Naive thymus-derived CD8-positive, alpha-beta T cell (primary cell): ENCODE measurements at places on chromosomes 12 and 14.

DNA sequence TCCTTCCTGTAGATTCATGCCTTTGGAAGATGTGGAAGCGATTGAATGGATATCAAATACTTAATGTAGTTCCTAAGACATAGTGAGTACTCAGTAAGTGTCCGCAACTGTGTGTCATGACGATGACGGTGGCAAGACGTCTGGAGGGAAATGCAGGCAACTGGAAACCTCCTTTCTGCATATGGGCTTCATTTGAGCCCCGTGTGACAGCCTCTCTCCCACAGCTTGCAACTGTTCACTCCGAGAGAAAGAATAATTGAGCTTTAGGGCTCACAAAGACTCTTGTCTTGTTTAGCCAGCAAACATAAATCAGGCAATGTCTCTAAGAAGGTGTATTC, 6.9 kb downstream of the CFAP251 start:
- no peak for DNase-seq

DNA sequence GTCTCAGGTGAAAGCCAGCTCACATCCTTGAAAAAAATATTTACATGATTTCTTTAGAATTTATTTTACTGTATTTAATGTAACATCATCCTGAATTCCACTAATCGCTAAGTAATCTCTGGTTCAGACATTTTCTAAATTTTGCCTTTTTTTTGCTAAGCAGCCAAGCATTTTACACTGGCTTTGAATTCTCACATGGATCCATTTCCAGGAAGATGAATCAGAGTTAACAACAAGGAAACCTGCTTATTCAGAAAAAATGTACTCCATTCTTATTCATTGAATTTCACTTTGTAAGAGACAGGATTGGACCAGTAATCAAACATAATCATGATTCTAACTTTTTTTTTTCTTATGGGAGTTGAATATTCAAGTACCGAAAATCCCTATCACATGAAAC, 1785.1 kb upstream of the FLRT2 start:
- no peak for DNase-seq

GRCh38 chr14:66117600-66117999, 368.6 kb upstream of the CCDC196 start:
- no peak for DNase-seq

- no peak for DNase-seq
These were observed 192.9 kb upstream of the NUDT4 start for GRCh38 chr12:93184672-93185368.

DNA sequence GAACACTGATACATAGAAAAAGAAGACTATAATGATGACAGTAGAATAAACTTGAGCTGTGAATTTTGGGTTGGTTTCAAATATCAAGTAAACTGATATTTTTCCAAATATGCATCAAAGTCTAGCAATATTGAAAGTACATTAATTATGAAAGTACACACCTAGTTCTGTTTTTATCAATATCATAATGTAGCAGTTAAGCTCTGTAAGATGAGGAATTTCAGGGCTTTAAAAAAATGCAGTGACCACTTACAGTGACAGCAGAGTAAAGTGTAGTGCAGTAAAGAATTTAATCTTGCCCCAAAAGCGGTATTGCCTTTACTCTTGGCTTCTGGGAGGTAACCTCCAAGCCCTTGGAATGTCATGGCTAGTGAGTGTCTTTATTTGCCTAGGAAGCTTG, 102.9 kb upstream of the ABCD2 start:
- no peak for DNase-seq

DNA sequence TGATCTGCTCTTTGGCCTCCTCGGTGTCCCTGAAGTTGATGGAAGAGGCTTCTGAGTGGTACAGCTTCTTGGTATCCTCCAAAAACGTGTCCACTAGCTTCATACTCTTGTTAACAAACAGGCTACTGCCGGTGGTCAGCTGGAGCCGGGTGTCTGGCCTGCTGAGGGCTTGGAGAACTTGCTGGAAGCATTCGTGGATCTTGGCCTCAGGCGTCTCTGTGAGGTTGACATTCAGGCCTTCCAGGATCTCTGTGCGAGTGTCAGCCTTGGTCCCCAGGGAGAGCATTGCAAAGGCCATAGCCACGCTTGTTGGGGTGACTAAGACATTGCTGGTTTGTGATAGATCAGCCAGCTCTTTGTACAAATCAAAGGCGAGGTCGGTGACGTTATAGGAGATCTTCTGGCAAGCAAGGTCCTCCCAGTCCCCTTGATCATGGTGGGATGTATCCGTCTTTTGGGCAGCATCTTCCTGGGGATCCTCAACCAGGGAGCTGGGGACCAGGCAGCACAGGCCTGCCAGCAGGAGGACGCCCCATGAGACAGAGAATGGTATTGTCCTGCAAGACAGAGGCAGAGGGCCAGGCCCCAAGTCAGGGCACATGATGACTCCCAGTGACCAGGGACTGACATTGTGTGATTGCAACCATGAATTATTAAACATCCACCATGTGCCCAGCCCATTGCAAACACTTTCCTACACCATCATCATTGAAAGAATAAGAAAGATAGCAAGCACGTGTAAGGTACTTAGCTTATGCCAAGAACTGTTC, 22.1 kb downstream of the SERPINA1 start:
- no peak for DNase-seq

GRCh38 chr14:97848317-97848980, 1051.3 kb downstream of the VRK1 start:
- no peak for DNase-seq

DNA sequence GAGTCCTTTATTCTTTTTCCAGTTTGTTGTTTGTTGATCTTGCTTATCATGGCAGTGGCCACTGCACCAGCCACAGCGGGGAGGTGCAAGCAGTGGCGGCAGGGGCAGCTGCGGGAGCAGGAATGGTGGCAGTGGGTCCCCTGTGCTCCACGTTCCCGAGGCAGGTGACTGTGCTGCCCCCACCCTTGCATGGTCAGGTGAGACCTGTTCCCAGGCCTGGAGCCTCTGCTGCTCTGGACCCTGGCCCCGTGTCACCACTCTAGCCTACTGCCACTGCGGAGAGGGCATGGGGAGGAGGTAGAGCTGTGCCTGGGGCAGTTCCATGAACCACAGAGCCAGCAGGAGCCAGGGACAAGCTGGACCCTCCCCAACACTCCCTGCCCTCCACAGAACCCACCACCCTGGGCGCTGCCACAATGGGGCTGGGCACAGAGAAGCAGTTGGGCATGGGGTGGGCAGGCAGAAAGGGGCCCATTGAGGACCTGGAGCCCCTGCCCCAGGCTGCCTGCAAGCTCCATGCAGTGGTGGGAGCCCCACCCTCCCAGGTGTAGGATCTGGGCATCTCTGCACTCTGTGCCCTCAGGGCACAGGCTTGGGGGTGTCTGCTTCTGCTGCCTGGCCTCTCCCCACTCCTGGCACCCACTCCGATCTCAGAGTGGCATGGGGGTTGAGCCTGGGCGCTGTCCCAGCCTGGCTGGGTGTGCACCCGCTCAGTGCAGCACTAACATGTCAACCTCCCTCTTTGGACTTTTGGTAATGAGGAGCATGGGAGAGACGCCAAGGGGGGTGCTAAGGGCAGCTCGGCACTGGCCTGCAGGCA, 23.1 kb upstream of the WDR20 start:
- no peak for DNase-seq

GRCh38 chr12:96425321-96425720, 25.1 kb upstream of the CDK17 start:
- no peak for DNase-seq

DNA sequence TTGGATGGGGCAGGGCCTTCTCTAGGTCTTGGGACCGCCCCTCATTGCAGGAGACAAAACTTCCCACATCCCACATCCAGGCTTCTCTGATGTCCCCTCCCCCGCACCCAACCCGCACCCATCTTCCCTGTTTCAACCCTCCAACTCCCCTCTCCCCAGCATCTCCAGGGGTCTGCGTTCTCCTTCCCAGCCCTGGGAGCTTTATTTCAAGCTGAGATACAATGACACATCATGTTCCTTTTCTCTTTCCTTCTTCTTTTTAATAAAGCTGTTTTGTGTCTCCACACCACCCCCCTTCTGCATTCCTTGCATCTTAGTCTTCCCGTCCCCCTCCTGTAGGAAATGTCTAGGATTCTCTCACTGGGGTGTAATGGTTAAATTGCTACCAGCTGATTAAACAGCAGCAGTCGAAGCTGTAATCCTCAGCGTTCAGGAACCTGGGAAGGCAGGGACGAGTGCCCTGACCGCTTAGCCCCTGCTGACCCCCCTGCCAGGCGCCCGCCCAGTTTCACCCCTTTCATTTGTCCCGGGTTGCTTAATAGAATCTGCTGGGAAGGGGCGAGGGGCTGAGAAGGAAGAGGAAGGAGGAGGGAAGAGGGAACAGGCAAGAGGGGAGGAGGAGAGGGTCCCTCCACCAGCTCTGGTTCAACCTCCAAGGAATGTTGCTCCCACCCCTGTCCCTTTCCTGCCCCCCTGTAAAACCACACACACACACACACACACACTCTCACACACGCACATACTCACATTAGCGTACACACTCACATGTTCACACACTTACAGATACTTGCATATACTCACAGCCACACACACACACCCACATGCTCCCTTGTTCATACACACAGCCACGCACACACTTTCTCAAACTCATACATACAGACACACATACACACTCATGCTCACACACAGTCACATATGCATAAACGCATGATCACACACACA, 104.5 kb upstream of the MED13L start:
- no peak for DNase-seq

DNA sequence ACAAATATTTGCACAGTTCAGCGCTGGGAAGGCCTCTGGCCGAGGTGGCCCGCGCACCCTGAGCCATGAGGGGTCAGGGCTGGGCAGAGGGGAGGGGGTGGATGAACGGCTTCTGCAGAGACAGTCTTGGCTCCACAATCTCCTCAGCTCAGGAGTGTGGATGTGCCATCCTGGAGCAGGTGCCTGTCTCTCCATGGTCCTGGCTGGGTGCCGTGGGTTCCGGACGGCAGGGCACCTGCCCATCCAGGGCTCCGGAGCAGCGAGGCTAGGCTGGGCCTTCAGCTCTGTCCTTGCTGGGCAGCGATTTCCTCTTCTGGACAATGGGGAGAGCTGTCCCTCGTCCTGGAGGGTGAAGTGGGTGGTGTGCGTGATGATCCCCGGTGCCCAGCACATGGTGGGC, 55.6 kb downstream of the KIF26A start:
- DNase-seq = no peak

DNA sequence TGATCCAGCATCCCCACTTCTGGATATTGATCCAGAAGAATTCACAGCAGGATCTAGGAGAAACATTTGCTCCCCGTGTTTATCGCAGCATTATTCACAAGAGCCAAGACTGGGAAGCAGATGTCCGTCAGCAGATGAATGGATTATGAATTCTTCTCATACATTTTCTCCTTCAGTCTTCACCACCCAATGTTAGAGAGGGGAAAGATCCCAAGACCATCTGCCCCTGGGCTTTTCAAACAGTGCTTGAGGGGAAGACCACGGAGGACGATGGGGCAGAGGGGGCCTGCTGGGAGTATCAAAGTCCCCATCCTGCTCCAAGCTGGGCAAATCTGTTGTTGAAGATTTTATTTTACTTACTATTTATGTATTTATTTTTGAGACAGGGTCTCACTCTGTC, 41.1 kb downstream of the SERPINA3 start:
- no peak for DNase-seq

DNA sequence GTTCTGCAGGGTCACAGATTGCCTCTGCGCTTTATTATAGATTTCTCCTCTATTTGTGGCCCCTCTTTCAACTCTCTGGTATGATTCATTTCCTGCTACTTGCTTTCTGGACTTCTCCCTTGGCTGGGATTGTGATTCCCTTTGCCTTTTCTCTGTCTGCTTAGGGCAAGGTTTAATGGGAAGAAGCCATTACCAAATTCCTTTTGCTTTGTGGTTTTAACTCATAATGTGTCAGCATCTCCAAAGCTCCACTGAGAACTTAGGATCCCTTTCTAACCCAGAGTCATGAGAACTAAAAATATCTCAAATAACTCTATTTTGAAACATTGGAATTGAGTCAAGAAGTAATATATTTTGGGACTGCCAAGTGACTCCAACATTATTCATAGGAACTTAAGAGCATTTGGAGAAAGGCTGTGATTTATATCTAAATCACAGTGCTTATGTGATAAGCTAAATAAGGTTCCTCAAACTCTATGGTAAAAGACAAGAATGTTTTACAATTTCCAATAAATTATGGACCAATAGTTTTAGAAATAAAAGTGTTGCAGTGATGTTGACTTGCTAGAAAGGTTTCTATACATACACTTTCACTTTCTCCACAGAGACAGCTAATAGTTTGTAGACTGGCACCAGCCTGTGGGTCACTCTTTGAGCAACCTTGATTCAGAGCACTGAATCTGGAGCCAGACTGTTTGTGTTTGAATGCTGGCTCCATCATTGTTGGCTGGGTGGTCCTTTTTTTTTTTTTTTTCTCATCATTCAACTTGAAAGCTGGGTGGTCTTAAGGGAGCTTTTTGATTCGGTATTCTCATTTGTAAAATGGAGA, 93.9 kb downstream of the DACT1 start:
- no peak for DNase-seq
